Cardiac muscle cell (in vitro differentiated cells and primary cell): ENCODE measurements at places on chromosomes 3 and 15. TPM values are rescaled to one million over a fixed set of nuclear protein-coding genes. Genes with fewer than 3 reads are reported as not detected.

The PLXNA1 gene
- polyA plus RNA-seq: 19.5 and 24.2 TPM in 2 replicates

DNA sequence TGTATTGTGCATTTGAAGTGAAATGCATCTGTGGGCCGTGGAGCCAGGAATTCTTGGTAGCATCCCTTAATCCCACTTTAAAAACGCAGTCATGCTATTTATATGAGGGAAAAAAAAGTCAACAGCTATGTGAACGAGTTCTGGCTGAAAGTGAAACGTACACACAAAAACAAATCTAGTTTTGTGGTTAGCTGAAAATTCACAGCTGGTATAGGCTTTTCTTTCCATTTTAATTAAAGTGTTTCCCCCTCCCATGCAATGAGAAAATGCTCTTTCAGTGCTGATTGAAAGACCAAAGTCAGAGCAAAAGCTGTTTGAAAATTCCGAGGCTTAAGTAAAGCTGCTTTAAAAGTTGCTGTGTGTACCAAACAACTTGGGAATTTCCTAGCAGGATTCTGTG lies 297.4 kb downstream of the PLCL2 start:
- H3K4me3 ChIP-seq: no peak overlapping the region
- DNase-seq: no peak
- H3K27ac ChIP-seq: no peak overlapping the region
- peaks cover 21% of the 10 kb centered on the region for H3K4me1 ChIP-seq
- no peaks in the 10 kb centered on the region for H3K36me3 ChIP-seq
- H3K27me3 ChIP-seq: no peaks in the 10 kb centered on the region

DNA sequence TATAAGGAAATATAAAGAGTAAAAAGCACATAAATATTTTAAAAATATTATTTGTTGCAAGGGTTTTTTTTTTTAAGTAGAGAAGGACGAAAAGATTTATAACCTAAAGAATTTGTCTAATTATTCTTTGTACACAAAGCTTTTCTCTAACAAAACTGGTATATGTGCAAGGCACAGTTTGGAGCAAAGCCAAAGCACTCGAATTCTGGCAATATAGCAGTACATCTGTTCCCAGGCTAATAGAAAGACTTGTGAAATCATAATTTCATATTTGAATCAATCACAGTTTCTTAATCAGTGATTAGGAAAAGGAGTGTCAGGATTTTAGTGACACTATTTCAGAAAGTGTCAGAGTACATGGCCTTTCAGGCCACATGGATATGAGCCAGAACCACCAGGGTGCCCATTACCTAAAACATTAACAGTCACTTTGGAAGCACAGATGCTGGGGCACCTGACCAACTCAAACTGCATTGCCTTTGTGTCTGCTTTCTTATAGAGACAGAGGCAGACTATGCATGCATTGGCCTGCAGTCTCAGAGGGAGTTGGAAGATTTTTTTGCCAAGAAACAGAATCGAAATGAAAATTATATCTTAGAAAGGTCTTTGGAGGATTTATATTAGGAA lies 651.8 kb upstream of the SGO1 start:
- DNase-seq: no peak
- no peak overlapping the region for H3K27ac ChIP-seq

DNA sequence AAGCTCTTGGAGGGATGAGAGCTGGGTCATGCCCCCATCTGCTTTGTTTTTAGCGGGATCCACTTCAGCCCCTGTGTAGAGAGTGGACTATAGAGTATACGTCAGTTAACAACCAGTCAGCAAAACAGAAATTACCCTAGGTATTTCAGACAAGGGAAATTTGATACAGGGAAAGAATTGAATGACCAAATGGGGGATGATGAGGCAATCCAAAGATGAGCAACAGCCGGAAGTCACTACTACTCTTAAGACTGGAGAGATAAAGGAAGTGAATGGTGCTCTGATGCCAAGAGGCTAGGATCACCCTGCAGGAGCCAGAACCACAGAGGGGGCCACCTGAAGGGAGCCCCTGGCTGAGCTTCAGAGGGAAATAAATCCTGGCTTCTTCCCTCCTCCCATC lies 1.7 kb upstream of the GPR62 start:
- no peak overlapping the region for H3K4me3 ChIP-seq
- peaks cover 13% of the 10 kb centered on the region for H3K4me1 ChIP-seq
- no peak for DNase-seq
- no peaks in the 10 kb centered on the region for H3K36me3 ChIP-seq
- peaks cover 24% of the 10 kb centered on the region for H3K27me3 ChIP-seq
- no peak overlapping the region for H3K27ac ChIP-seq

The USP8 gene
- 36.4 and 41.7 TPM in 2 replicates for polyA plus RNA-seq

DNA sequence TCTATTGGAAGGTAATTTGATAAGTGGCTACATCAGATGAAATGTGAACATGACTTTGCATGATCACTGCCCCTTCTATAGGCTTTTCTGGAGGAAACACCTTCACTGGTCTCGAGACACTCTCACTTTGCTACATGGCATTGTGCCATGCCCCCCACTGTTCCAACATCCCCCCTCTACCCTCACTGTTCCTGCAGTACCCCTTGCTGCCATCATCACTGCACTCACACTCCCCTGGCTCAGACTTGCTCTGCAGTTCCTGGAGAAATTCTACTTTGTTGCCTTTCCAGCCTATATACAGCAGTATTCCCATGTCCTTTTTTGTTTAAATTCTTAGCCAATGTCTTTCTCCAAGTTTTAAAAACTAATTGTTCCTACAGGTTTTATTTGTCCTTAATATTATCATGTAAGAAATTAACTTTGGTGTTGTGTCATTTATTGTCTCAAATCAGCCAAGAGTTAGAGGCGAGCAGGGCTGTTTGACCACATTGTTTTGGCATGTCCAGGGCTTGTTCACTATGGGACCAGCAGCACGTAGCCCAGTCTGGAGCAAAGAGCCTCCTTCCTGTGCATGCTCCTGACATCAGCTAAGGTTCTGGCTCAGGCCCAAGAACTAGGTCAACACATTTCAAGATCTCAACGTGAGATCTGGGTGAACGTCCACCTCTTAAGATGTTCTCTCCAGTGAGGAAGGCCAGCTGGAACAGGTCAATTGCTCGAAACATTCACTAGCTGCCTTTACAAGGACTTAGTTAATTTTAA lies 246.4 kb downstream of the SLC9A9 start:
- no peak for DNase-seq
- H3K36me3 ChIP-seq: no peaks in the 10 kb centered on the region
- H3K4me3 ChIP-seq: no peak overlapping the region
- H3K27ac ChIP-seq: no peak overlapping the region
- peaks cover 9% of the 10 kb centered on the region for H3K4me1 ChIP-seq

DNA sequence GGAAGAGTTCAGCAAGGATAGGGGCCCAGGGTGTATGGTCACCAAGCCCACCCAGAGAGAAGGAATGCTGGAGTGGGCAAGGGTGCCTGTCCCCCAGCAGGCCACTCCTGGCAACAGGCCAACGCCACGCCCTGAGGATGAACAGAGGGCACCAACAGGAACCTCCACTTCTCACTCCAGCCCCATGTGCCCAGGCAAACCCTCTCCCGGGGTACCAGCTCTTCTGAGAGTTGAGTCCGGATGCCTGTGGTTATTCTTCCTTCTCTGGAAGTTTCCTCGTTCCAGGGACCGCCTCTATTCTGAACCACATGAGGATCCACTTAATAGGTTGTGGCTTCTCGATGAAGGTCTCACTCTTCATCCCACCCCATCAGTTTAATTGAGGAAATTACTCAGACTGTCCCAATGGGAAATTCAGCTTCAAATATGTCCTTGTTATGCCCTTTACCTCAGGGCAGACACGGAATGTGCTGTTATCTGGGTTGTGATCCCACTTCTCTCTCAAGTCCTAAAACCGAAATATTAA lies 114.3 kb downstream of the LIPC start:
- H3K27ac ChIP-seq: no peak overlapping the region
- H3K27me3 ChIP-seq: no peaks in the 10 kb centered on the region

The GUCA1C gene
- not detected in 2 replicates for polyA plus RNA-seq

The PIGX gene
- polyA plus RNA-seq: 54.5 and 61.2 TPM in 2 replicates

The TIMP4 gene
- 0.16 TPM in 1 of 2 replicates, not detected in the other for polyA plus RNA-seq

The SEMA7A gene
- 0.99 and 3.3 TPM in 2 replicates for polyA plus RNA-seq

- no peaks in the 10 kb centered on the region for H3K27me3 ChIP-seq
- H3K4me1 ChIP-seq: no peaks in the 10 kb centered on the region
- no peak overlapping the region for H3K4me3 ChIP-seq
- DNase-seq: no peak
Measured at GRCh38 chr15:59159210-59159609, 47.4 kb upstream of the LDHAL6B start.

DNA sequence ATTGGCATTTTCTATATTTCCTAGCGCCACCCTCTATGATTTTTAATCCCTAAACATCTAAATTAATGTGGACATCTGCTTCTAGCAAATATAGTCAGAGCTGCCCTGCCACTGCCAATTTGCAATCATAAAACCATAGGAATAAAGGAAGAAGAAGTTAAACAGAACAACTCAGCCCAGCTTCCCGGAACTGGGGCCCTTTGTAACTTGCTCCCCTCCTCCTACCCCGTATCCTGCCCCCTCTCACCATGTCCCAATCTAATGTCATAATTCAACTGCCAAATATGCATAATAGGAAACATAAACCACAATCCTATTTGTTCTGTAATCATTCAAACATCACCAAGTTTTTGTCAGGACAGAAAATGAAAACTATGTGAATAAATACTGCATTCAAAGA lies 74.4 kb upstream of the ACP3 start:
- H3K4me3 ChIP-seq: no peak overlapping the region
- H3K36me3 ChIP-seq: no peaks in the 10 kb centered on the region
- no peak for DNase-seq
- no peaks in the 10 kb centered on the region for H3K4me1 ChIP-seq
- H3K27me3 ChIP-seq: no peaks in the 10 kb centered on the region

The MESP1 gene
- polyA plus RNA-seq: 9.3 and 9.9 TPM in 2 replicates

The SNTN gene
- not detected in 2 replicates for polyA plus RNA-seq

- H3K4me3 ChIP-seq: no peak overlapping the region
- H3K4me1 ChIP-seq: no peaks in the 10 kb centered on the region
- no peaks in the 10 kb centered on the region for H3K36me3 ChIP-seq
- DNase-seq: no peak
Measured at GRCh38 chr3:62708638-62709373, 166.4 kb downstream of the CADPS start.

The PLA1A gene
- polyA plus RNA-seq: 0.07 and 0.14 TPM in 2 replicates

The DUOXA2 gene
- not detected in 2 replicates for polyA plus RNA-seq

The NR2F2 gene
- polyA plus RNA-seq: 1.2 and 1.5 TPM in 2 replicates

The TAGLN3 gene
- polyA plus RNA-seq: 1.1 and 1.6 TPM in 2 replicates

The FSTL1 gene
- polyA plus RNA-seq: 142 and 253 TPM in 2 replicates

DNA sequence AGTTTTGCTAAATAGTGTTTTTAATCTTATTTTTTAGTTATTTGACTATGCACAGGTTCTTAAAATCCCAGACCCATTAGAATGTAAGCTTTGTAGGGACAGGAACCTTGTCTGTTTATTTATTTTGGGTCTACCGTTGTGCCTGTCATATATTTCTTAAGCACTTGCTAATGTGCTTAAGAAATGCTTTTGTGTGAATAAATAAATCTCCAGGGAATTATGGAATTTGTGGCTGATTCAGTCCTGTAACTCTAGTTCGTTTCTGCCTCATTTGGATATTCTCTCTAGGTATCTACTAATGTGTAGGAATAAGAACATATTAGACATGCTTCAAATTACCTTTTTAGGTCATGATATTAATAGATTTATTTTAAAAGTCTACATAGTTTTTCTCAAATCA lies 161.6 kb downstream of the LPP start:
- DNase-seq: no peak
- no peaks in the 10 kb centered on the region for H3K4me1 ChIP-seq
- H3K27me3 ChIP-seq: no peaks in the 10 kb centered on the region
- H3K27ac ChIP-seq: no peak overlapping the region
- H3K4me3 ChIP-seq: no peak overlapping the region

- no peaks in the 10 kb centered on the region for H3K4me1 ChIP-seq
- H3K27me3 ChIP-seq: no peaks in the 10 kb centered on the region
- no peak overlapping the region for H3K27ac ChIP-seq
- DNase-seq: no peak
- H3K36me3 ChIP-seq: no peaks in the 10 kb centered on the region
Measured at GRCh38 chr3:48651771-48652170, 10.9 kb downstream of the CELSR3 start.

DNA sequence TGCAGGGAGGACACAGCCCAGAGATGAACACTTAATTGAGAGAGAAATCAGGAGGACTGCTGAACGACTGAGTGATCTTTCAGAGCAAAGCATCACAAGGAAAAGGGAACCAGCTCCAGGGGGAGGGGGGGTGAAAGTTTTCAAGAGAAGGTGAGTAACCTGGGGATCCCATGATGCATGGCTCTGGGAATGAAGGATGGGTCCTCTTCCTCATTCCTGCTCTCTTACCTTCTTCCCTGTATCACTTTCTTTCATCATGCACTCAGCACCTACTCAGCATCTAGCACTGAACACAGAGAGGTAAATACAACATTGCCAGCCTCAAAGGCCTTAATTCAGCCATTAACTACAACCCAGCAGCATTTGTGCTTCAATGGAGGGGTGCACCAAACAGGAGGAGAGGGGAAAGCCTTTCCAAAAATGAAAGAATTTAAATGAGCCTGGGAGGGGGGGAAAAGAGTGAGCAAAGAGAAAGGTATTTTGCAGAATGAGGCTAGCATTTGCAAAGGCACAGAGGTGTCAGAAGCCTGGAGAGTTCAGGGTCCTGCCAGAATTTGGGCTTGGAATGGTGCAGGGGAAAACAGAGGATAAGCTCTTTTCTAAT lies 427.4 kb downstream of the FOXP1 start:
- H3K36me3 ChIP-seq: no peaks in the 10 kb centered on the region
- H3K4me3 ChIP-seq: no peak overlapping the region
- no peak overlapping the region for H3K27ac ChIP-seq
- no peaks in the 10 kb centered on the region for H3K27me3 ChIP-seq
- no peak for DNase-seq

DNA sequence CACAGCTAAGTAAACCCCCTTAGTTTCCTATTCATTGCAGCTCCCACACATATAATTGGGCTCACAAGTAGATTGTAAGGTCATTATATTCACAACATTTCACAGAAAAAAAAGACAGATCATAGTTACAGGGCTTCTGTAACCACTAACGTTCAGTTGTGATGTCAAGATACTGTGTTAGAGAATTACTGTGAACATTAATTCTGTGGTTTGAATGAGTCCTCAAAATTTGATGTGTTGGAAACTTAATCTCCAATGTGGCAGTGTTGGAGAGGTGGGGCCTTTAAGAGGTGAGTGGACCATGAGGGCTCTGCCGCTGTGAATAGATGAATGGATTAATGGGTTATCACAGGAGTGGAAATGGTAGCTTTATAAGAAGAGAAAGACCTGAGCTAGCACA lies 21.3 kb downstream of the GRK7 start:
- DNase-seq: no peak
- no peak overlapping the region for H3K27ac ChIP-seq
- H3K36me3 ChIP-seq: no peaks in the 10 kb centered on the region
- no peak overlapping the region for H3K4me3 ChIP-seq

DNA sequence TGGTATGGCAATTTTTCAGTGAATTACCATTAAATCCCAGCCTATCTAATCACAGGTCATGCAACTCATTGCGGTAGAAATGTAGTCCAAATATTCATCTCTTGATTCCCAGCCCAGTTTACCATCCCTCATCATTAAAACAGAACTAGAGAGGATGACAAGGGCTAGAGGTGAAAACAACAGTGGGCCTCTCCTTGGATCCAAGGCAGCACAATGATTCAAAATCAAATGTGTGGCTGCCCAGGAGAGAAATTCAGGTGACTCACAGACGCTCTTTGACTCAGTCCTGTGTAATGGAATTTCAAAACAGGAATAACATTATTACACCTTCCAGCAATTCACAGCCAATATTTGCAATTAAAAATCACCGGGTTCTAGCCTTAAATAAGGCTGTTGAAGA lies 246.5 kb downstream of the TBL1XR1 start:
- no peak for DNase-seq
- H3K4me1 ChIP-seq: no peaks in the 10 kb centered on the region
- H3K27ac ChIP-seq: no peak overlapping the region

GRCh38 chr3:194672876-194673275 lies 885 bp upstream of the LSG1 start:
- peaks cover 9% of the 10 kb centered on the region for H3K27me3 ChIP-seq
- no peaks in the 10 kb centered on the region for H3K36me3 ChIP-seq
- H3K27ac ChIP-seq: peak overlapping the region; percentile 98
- H3K4me3 ChIP-seq: peak overlapping the region; percentile 85

The MYH15 gene
- polyA plus RNA-seq: 0.55 TPM in 1 of 2 replicates, not detected in the other
